C1 segment of cervical spinal cord (tissue), 14 donors: ENCODE measurements at places on chromosomes 13 and 19.

DNA sequence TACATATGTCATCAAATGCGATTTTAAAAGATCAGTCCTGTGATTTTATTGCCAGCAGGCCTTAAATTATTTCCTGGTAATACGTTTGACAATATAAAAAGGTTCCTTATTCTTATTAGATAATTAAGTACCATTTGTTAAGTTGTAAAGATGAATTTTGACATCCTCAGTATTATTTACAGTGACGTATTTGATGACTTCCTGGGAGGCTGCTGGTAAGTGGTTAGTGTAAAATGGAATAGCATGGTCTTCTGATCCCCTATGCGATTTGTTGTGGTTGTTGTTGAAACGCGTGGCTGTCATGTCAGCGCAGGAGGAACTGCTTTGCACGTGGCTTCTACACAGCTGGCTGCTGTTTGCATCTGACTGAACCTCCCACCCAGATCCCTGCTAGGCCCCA, 99.7 kb downstream of the DCLK1 start:
- DNase-seq: no peak

- DNase-seq: no peak
Measured at GRCh38 chr13:105960326-105960725, 575.1 kb downstream of the EFNB2 start.

DNA sequence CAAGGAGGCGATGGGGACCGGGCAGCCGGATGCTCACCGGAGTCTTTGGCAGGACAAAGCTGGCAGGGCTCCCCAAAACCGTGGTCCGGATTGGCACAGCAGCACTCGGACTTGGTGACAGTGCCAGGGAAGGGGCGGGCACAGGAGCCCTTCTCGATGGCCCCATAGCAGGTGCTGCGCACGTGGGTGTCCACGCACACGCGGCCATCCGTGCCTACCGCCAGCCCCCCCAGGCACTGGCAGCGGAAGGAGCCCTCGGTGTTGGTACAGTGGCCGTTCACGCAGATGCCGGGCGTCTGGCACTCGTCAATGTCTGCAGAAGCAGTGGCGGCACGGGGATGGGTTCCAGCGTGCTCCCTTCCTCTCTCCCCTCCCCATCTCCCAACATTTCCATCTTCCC, 17.9 kb downstream of the FBN3 start:
- DNase-seq: no peak

- DNase-seq: no peak
Measured at GRCh38 chr13:99314640-99315176, 7.5 kb upstream of the GPR183 start.

GRCh38 chr13:40271271-40271885, 395.1 kb downstream of the FOXO1 start:
- DNase-seq: no peak

- no peak for DNase-seq
Measured at GRCh38 chr13:99429670-99430069, 71.6 kb upstream of the TM9SF2 start.

DNA sequence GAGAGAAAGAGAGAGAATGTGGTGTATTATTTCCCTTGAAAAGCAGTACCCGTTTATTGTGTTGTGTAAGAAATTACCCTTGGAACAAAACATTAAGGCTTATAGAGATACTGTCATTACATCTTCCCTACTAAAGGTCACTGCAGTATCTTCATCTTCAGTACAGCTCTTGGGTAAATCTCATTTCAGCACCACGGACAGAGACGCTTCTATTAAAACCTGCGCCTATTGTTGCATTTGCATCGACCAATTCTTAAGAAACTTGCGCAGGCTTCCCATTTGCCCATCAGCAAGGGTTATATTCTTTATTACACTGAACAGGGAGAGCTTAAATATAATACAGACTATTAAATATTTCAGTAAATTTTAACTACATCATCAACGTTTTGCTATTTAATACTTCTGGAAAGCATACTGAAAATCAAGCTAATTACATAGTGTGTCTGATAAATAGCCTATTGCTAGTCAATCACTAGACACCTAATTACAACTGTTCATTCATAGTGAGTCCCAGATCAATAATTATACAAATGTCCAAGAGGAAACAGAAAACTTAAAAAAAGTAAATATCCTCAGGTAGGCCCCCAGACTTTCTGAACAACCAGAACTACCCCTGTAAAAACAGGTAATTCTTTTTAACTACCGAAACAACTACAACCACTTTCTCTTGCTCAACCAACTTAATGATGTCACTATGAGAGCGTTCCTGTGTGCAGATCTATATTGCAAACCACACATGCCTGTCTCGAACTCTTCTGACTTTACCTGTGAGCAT, 350.6 kb downstream of the LIG4 start:
- no peak for DNase-seq

DNA sequence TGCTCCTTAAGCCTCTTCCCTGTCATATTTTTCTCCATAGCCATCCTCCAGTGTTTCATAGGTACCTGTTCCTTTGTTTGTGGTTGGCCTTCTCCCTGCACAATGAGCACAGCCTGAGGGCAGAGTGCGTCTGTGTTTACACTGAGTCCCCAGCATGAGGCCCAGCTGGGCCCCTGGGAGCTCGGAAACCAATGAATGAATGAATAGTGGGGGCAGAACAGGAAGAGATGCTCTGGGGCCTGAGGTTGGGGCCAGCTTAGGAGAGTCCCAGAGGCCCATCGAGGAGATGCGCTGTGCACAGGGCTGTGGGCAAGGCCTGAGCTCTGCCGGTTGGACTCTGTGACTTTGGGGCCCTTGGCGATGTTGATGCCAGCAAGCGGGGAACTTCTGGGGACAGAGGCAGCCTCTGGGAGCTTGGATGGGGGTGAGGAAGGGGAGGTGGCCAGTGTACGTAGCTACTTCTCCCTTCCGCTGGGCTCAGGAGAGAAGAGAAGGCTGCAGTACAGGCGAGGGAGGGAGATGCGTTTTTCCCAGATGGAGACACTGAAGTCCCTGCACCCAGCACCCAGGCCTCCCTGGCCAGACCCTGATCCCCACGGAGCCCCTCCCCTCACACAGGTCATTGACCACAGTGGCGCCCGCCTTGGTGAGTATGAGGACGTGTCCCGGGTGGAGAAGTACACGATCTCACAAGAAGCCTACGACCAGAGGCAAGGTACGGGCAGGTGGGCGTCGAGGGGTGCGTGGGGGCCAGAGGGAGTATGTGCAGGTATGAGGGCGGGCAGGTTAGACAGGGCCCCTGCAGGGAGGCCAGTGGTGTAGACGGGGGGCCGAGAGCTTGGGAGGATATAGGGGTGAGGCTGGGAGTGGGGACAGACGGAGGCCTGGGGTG, 5.1 kb downstream of the TBCB start:
- no peak for DNase-seq

- no peak for DNase-seq
Measured at GRCh38 chr19:54209811-54210494, 9.3 kb downstream of the RPS9 start.

DNA sequence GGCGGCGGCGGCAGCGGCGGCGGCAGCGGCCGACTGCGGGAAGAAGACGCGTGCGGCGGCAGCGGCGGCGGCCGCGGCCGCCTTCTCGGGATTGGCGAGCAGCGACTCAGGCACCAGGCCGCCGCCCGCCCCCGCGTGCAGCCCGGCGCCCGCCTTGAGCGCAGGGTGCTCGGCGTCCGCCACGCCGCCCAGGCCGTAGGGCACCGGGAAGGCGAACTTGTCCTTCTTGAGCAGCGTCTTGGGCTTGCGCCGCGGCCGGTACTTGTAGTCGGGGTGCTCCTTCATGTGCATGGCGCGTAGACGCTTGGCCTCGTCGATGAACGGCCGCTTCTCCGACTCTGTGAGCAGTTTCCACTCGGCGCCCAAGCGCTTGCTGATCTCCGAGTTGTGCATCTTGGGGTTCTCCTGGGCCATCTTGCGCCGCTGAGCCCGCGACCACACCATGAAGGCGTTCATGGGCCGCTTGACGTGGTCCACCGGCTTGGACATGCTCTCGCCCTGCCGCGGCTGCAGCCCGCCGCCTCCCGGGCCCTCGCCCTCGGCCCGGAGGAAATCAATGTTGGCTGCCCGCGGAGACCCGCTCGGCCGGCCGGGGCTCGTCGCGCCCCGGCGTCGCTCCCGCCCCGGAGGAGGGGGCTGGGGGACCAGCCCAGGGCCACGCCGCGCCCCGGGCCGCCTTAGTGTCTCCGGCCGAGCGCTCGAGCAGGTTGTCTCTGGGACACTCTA, 621 bp downstream of the SOX21 start:
- DNase-seq: no peak

DNA sequence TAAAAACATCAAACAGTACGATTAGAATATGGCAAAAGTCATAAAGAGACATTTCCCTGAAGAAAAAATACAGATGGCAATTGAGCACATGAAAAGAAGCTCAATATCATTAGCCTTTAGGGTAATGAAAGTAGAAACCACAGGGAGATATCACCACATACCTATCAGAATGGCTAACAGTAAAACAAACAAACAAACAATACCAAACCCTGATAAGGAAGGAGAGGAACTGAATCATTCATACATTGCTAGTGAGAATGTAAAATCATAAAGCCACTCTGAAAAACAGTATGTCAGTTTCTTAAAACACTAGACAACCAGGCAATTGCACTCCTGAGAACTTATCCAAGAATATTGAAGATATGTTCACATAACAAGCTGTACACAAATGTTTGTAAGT, 1342.5 kb upstream of the SLC10A2 start:
- no peak for DNase-seq

- no peak for DNase-seq
Measured at GRCh38 chr13:86087244-86087643, 288.0 kb upstream of the SLITRK6 start.

- DNase-seq: no peak
Measured at GRCh38 chr13:31050486-31051400, 111.0 kb downstream of the HSPH1 start.

DNA sequence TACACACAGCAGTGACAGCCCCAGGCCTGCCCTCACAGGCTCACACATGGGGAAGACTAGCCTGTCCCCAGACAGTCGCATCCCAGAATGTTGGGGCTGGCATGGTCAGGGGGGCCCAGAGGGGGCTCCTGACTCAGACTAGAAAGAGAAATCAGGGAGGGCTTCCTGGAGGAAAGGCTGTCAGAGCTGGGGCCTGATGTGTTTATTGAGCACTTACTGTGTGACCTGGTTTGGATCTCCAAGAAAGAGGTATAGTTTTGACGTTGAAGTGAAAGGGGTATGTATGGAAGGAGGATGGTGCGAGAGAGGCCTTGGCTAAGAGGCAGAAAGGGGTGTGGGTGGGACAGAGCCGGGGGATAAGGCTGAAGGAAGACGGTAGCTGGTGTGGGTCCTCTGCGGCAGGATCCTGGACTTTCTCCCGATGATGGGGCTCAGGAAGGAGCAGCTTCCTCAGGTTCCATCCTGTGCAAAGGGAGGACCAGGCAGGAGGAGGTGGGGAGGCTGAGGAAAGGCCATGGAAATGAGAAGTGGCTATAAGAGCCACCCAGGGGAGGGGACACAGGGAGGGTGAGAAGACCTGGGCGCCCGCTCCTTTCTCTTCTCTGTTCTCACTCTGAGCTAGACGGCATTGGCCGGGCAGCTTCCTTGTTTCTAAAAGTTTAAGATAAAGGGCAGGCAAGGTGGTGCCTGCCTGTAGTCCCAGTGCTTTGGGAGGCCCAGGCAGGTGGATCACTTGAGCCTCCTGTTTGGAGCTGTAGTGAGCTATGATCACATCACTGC, 16.1 kb upstream of the BCL3 start:
- DNase-seq: no peak

- DNase-seq: no peak
Measured at GRCh38 chr19:24074720-24075454, 12.1 kb upstream of the ZNF254 start.

DNA sequence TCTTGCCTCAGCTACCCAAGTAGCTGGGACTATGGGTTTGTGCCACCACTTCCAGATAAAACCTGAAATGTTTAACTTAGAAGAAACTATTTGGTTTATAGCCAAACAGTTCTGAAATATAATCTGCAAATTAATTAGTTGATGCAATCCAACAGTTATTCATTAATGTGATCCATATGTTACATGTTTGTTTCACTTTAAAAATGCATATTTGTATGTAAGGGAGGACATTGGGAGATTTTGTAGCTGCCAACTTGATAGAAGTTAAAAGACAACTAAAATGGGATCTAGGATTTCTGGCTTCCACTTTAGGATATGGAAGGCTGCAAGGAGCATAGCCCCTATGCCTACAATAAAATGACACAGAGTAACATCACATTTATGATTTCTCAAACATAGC, 532.5 kb upstream of the SLC10A2 start:
- no peak for DNase-seq
